ENCODE measurements at places on chromosomes 3 and 15.
A peak's percentile ranks its signal among the peaks of the same experiment; 100 is the strongest.

DNA sequence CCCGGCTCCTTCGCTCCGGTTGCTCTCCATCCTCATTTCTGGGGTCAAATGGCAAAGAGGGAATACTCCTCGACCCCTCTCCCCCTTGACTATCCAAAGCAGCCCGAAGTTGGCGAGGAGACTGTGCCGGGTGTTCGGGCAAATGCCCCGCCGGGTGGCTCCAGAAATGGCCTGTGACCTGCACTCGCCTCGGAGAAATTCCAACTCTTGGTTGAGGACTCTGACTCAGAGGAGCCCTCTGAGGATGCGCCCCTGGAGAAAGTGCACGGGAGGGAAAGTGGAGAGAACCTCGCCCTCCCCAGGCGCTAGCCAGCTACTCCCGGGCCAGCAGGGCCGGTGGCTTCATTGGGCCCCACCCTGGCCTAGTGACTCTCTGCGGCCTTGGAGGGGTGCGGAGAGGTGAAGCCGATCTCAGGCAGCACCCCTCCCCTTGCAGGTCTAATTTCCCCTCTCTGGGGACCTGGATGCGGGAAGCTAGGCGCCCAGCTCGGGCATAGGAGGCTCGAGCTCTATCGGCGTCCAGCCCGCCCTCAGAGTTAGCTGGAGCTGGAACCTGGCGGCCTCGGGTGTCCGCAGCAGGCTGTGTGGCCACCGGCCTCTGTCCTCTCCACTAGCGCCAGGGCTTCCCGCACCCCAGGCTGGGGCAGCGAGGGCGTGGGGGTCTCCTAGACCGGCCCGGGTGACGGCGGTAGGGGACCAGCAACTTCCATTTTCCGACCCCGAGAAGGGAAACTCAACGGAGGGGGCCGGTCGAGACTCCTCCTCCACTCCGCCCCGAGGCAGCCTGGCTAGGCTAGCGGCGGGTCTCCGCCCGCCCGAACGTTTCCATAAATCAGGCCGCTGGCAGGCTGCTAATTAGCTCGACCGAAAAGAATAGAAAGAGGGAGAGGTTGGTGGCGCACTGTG, 29.4 kb downstream of the NR2F2 start:
- no peak for DNase-seq

DNA sequence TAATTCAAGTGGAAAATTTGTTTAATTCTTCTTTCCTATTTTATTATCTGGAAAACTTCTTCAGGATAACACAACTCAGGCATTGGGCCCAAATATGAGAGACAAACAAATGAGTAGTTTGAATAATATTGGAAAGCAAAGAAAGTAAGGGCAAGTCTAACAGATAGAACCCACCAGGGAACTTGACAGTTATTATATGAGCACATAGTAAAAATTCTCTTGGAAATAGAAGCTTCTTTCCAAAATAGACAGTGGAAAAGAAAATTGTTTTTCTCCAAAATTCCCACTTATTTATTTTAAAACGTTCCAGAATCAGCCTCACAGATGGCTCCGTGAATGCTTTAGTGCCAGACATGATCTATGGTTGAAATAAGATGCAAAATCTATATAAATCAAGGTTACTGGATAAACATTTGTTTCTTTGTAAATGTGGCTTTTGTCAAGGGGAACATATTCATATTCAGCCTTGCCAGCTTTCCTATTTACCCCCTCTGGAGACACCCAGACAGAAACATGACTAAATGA, 23.9 kb downstream of the LDHAL6B start:
- no peak for DNase-seq

GRCh38 chr3:67335813-67336212, 318.6 kb downstream of the SUCLG2 start:
- peak; percentile 0 for DNase-seq

DNA sequence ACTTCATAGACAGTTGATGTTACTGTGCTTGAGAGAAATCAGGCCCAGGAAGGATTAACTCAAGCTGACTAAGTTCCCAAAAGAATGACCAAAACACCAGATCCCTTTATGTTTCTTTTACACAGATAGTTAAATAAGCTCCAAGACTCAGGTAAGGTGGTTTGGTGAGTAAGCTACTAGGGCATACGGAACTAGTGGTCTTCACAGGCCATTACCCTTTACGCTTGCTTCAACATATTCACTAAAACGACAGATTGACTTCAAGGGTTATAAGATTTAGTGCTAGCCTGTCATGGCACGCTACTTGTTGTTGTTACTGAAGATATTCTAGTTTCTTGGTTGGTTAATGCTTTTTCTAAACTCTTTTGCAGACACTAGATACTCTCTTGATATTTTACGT, 369.3 kb downstream of the LPP start:
- no peak for DNase-seq

GRCh38 chr3:188244395-188244861, 90.5 kb downstream of the LPP start:
- no peak for DNase-seq

DNA sequence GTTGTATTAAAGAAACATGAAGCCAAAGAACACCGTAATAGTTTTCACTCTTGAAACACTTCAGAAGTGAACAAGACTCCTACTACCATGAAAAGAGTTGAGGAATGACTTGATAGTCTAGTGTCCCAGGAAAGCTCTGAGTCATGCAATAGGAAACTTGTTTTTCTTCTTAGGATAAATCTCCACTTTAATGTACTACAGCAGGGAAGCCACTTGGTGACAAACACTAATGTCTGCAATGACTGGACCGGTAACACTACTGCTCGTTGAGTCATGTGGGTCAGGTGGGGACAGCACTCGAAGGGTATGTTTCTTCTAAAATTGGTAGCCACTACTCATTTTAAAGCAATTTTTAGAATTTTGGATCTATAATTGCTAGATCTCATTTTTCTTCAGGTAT, 291.7 kb upstream of the CNTN3 start:
- DNase-seq, result no peak

DNA sequence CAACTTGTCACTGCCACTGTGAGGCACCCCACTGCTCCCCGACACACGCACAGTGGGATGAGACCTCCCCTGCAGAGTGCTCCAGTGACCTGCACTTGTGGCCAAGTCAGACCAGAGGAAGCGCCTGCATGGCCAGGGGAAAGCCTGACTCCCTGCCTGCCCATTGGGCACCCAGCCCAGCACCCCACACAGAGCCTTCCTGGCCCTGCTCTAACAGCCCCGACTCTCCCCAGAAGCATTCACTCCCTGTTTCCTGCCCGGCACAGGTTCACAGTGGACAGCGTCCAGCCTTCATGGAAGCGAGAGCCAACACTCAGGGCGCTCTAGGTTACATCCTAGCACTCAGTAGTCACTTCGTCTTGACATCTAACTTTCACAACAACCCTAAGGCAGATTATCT, 27.8 kb downstream of the RBPMS2 start:
- DNase-seq, result no peak

- DNase-seq, result no peak
Measured at GRCh38 chr3:72347819-72348319, 500.4 kb downstream of the SHQ1 start.

- no peak for DNase-seq
Measured at GRCh38 chr3:143835312-143835711, 13.0 kb downstream of the SLC9A9 start.

DNA sequence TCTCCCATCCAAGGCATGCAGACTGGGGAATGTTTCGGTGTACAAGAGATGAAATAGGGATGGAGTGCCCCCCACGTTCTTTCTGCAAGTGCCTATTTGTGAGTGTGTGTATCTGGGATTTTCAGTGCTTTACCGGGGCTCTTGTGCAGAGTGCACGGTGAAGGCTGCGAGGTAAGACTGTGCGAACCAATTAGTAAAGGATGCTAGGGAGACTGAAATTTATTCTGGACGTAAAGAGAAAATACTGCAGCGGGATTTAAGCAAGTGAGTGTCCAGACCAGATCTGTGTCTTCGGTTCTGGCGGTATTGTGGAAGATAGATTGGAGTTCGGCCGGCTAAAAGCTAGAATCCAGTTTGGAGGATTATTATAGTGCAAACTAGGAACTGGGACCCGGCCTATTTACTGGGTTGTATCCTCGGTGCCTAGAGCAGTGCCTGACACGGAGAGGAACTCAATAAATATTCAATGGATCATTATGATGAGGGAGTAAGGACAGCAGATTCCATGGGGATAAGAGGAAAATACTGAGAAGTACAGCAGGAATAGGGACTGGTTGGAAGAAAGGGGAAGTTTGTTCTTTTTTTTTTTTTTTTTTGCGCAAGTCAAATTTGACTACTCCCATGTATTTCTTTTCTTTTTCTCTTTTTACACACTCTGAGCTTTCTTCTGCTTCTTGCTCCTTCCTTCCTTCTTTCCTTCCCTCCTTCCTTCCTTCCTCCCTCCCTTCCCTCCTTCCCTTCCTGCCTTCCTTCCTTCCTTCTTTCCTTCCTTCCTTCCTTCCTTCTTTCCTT, 580 bp upstream of the MAGEF1 start:
- peak; percentile 45 for DNase-seq

GRCh38 chr3:195739561-195740111, 18.9 kb downstream of the MUC20 start:
- no peak for DNase-seq

DNA sequence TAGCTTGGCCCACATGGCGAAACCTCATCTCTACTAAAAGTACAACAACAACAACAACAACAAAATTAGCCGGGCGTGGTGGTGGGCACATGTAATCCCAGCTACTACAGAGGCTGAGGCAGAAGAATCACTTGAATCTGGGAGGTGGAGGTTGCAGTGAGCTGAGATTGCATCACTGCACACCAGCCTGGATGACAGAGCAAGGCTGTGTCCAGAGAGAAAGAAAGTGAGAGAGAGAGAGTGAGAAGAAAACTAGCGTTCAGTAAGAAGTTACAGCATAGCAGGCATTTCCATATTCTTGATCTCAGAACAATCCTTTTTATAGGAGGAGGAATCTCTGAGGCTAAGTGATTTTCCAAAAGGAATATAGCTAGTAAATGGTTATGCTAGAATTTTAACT, 1076.1 kb downstream of the AGBL1 start:
- no peak for DNase-seq

GRCh38 chr3:52645549-52645948, 40.2 kb downstream of the PBRM1 start:
- no peak for DNase-seq

GRCh38 chr3:187006864-187007630, 76.7 kb downstream of the ST6GAL1 start:
- no peak for DNase-seq

GRCh38 chr3:37742121-37742520, 119.6 kb upstream of the CTDSPL start:
- DNase-seq, result no peak

DNA sequence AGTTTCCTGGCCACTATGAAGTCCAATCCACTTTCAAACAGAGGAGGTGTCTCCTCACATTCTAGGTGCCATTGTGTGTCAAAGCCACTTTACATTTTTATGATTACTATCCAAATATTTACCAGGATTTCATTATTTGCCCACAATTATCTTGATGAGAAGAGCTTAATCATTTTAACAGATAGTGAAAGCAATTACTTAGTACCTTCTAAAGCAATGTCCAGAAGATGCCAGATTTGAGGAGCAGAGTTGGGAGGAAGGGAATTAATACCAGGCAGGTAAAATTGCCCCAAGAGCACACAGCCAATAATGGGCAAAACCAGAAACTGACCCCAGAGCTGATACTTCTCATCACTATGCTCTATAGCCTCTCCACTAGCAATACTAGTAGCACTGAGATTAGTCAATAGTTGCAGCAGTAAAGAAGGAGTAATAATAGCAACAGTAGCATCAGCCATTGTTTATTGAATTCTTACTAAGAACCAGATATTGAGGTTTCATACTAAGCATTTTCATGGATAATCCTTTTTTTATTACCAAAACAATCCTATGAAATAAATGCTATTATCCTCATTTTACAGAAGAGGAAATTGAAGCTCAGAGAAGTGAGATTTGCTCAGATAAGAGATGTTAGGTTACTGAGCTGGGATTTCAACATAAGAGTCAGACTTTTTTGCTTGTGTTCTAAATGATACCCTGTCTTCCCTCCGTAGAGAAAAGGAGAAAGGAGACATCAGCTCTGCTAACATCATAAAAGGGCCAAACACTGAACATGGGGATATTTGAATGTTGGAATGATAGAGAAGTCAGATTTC, 509.3 kb upstream of the CFAP20DC start:
- DNase-seq, result peak; percentile 22

All from OCI-M1 (cell line).